ENCODE measurements at places on chromosomes 4 and X. TPM values are rescaled to one million over a fixed set of nuclear protein-coding genes. Genes with fewer than 3 reads are reported as not detected.

CFAP47 gene
- total RNA-seq: 0.13 TPM

MAGEA2B gene
- not detected for total RNA-seq

PNMA6A gene
- 3.2 TPM for total RNA-seq

PNMA6F gene
- total RNA-seq: not detected

ENOX2 gene
- 12.5 TPM for total RNA-seq

SERTM2 gene
- 0.51 TPM for total RNA-seq

ERCC6L gene
- 34.5 TPM for total RNA-seq

DSPP gene
- 0.21 TPM for total RNA-seq

ART3 gene
- total RNA-seq: not detected

CCDC158 gene
- not detected for total RNA-seq

STAP1 gene
- total RNA-seq: not detected

BMX gene
- total RNA-seq: not detected

FAM193A gene
- total RNA-seq: 29.1 TPM

MAGEB1 gene
- total RNA-seq: not detected

DGAT2L6 gene
- total RNA-seq: not detected

EXOC1L gene
- not detected for total RNA-seq

NDNF gene
- total RNA-seq: 4.2 TPM

ADGRG2 gene
- 0.43 TPM for total RNA-seq

PGRMC1 gene
- 246 TPM for total RNA-seq

ODAPH gene
- not detected for total RNA-seq

SLC10A4 gene
- total RNA-seq: 0.24 TPM

VGLL1 gene
- total RNA-seq: not detected

MAGEA8 gene
- not detected for total RNA-seq

AFF2 gene
- 13.5 TPM for total RNA-seq

UGT2B11 gene
- not detected for total RNA-seq

DMRTC1 gene
- total RNA-seq: not detected

SSX2B gene
- total RNA-seq: not detected

JADE1 gene
- 46.2 TPM for total RNA-seq

CACNA1F gene
- total RNA-seq: 1.1 TPM

HTRA3 gene
- total RNA-seq: 2.3 TPM

RBM46 gene
- 0.09 TPM for total RNA-seq

CSAG3 gene
- not detected for total RNA-seq

SRPK3 gene
- not detected for total RNA-seq

TMPRSS11A gene
- total RNA-seq: not detected

ZMYM3 gene
- total RNA-seq: 50.8 TPM
